ENCODE measurements at places on chromosomes 2 and 18.

GRCh38 chr2:69576880-69577279 is 66.7 kb downstream of the AAK1 start:
- no peak for DNase-seq

DNA sequence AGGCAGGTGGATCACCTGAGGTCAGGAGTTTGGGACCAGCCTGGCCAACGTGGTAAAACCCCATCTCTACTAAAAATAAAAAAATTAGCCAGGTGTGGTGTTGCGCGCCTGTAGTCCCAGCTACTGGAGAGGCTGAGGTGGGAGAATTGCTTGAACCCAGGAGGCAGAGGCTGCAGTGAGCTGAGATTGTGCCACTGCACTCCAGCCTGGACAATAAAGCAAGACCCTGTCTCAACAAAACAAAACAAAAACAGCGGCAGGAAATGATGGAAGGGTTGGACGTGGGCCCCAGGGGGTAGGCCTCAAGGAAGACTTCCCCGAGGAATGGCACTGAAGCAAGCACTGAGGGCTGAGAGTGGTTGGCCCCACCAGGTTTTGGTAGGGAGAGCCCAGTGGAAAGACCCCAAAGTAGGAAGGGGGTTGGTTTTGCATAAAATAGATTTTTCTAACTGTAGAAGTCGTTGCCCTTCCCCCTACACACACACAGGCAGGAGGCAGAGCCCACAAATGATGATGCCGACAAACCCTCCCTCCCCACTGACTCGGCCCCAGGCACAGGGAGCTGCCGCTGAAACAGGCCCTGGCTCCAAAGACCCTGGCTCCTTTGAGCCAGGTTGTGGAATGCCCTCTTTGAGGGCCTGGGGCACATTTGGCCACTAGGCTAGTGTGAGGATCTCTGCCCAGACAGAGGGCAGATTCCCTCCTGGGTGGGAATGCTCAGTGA is 104.8 kb downstream of the CABLES1 start:
- DNase-seq = no peak

DNA sequence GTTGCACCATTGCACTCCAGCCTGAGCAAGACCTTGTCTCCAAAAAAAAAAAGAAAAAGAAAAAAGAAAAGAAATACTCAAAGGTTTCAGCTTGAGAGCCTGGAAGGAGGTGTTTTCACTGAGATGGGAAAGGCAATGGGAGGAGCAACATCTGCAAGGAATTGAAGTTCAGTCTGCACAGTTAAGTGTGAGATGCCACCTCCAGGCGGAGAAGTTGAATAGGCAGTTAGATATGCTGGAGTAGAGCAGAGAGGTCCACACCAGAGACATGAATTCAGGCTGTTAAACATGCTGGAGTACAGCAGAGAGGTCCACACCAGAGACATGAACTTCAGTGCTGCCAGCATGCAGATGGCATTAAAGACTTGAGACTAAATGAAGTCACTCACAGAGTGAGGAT is 41.4 kb upstream of the DTNB start:
- DNase-seq = peak; percentile 26

DNA sequence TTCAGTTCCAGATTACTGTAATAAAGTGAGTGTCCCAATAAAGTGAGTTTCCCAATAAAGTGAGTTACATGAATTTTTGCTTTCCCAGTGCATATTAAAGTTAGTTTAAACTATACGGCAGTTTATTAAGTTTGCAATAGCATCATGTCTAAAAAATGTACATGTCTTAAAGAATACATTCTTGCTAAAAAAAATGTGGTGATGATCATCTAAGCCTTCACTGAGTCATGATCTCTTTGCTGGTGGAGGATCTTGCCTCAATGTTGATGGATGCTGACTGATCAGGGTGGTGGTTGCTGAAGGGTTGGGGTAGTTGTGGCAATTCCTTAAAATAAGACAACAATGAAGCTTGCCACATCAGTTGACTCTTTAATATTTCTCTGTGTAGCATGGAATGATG is 664.2 kb downstream of the TDRD15 start:
- DNase-seq = no peak

DNA sequence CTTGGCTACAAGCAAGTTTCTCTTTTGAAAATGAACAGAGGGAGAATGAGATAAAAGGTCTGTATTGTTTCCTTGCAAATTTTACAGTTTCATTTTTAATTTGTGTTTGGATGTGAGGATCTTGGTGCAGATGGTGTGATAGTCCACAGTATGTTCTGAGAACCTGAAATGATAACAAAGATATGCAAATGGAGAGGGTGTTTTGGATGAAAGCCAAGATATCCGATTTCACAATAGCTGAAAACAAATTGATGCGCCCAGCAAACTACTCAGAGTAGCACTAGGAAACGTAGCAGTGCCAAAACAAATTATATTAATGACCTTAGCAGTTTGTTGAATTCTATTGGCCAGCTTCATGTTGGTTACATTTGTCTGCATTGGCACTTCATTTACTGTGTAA is 683.5 kb downstream of the TMEM182 start:
- peak; percentile 92 for DNase-seq
